EH (cell line): ENCODE measurements at places on chromosomes 12 and 14.
A peak's percentile ranks its signal among the peaks of the same experiment; 100 is the strongest.

DNA sequence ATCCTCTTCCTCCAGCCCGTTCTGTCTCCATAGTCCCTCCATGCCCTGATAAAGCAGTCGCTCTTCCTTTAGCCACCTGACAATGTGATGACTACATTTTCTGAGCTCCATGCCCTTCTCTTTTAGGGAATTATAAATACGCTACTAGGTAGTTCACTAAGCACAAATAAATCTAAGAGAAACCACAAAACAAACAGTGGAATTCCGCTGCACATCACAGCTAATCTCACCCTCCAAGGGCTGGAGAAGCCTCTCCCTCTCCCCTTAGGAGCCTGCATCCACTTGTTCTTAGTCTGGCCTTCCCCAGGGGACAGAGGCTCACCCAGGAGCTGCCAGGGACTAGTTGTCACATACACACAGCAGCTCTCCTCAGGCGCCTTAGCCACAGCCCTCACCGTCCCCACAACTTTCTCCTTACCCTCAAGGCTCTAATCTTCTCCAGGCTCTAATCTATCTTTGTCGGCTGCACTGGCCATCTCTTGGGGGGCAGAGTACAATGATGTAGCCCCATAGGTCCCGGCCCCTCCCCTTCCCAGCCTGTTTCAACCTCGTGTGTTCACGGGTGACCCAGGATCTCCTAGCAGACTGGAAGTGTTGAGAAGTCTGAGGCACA is 55.9 kb upstream of the GPR68 start:
- DNase-seq: no peak

GRCh38 chr12:66321435-66321834 is 19.1 kb downstream of the HELB start:
- no peak for DNase-seq

DNA sequence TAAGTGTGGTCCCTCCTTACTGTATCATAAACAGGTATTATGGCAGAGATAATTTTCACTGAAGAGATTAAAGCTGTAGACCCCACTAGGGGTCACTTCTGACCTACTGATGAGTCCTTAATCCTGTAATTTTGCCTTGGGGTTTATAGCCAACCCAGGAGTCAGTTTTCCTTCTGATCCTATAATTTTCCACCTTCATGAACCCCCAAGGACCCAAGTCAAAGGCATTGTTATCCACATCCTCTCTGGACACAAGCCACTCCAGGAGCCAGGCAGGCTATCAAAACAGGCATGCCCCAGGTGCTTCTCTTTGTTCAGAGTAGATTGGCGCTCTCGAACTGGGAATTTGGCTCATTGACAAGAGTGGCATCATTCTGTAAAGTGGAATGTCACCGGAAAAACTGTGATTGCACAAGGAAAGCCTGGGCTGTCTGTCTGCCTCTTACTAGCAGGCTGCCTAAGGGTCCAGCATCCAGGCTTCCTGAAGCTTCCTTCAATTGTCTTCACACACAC is 1523.2 kb upstream of the FLRT2 start:
- DNase-seq: no peak

GRCh38 chr12:32253154-32253790 is 146.1 kb upstream of the FGD4 start:
- DNase-seq: no peak

DNA sequence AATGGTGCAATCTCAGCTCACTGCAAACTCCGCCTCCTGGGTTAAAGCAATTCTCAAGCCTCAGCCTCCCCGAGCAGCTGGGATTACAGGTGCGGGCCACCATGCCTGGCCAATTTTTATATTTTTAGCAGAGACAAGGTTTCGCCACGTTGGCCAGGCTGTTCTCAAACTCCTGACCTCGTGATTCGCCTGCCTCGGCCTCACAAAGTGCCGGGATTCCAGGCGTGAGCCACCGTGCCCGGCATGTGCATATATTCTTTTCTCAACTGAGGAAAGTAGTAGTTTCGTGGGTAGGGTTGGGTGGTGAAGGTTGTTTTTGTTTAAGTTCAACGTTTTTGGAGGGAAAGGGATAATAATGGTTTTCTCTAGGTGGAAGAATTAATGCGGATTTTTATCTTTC is 94.2 kb upstream of the CEP83 start:
- no peak for DNase-seq

DNA sequence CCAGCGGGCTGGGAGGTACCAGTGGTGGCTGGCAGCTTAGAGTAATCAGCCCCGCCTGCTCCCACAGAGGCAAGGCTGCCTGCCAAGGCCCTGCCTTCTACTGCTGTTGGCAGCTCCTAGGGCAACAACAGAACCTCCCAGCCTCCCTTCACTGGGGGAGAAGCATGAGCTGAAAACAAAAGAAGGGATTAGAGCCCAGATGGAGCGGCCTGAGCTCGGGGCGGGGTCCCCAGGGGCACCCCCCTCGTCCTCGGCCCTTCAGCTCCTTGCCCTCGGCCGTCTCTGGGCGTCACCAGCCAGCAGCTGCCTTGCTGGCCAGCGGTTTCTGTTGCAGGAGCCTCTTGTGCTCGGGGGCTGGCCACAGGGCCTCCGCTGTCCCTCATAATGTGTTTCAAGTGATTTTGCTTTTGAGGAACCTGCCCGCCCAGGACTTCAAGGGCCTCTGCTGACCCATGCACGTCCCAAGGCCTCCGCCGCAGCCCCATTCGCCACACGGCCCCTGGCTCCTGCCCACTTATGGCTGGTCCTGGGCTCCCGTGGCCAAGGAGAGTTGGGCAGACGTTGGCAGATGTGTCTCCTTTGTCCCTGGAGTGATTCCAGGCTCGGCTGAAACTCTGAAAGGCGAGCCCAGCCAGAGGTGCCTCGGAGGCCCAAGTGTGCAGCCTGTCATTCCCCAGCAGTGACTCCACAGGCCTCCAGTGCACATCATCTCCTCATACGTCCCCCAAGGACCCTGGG is 49.7 kb downstream of the PSMA6 start:
- peak; percentile 89 for DNase-seq

- DNase-seq: no peak
Observed at GRCh38 chr14:88791252-88791621, 1.5 kb downstream of the EML5 start.

DNA sequence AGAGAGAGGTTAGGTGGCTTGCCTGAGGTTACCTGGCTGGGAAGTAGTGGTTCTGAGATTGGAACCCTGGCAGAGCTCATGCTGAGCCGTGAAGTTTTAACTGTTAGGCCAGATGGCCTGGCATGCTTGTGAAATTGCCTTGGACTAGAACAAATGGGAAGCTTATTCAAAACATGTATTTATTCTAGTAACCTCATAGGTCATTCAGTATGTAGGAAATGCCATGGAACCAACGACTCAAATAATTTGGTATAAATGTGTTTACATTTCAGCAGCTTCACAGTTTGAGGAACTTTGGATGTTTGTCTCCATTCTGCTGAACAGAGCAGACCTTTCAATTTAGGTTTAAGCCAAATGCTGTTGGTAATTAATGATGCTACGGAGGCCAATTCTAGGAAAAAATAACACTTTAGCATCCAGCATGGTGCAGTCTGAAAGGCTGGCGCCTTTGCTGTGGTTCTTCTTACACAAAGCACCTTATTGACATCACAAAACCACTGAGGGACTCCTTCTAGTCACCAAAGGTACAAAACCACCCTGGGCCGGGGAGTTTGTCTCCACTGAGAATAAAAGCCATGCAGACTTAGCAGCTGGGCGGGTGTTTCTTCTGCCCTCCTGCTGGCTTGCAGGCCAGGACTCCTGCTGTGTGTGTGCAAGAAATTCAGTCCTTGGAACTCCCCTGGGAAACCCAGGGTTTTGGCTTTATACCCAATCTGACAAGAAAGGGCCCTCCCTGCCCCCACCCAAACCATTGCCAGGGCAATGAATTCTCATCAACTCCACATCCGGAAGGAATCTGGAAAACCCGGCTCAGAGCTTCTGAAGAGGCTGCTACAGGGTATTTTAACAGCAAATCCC is 64.2 kb downstream of the ELK3 start:
- peak; percentile 74 for DNase-seq

DNA sequence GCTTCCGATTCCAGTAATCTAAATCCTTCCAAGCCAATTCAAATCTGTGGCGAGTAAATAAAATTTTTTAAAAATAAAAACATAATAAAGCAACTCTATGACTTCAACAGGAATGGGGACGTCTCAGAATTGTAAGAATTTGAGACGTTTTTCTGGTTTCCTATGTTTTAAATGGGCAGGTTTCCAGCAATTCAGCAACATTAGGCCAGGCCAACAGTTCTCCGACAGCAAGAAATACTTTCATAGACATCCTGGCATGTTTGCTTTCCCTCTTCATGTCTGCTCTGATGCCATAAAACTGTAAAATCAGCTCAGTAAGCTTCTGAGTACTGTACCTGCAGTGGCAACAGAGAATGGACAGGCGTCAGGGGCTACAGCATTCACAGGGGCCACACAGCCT is 35.8 kb upstream of the DICER1 start:
- no peak for DNase-seq

DNA sequence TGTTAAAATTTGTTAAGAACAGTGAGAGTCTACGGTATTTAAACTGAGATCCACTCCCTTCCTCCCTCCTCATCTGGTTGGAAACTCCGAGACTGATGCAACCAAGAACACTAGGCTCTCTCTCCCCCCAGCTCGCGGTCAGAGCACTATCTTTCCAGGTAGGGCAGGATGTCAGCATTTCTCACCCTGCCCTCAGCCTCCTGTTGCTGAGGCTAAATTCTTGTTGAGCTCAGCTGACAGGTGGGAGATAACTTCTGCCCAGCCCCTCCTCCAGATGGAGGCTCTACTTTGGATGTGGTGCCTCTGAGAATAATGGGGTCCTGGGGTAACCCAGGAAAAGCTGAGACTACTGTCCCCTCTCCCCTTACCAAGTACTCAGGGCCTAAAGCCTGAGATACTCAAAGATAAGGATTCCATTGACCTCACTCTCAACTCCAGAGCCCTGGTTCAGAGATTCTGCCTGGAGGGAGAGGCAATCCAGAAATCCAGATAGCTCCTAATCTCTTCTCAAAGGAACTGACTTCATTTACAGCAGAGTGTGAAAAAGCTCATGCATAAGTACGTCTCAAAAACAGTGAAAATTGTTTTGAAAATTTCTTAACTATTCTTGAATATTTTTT is 110.1 kb downstream of the EML5 start:
- DNase-seq: no peak

GRCh38 chr12:123989168-123989567 is 16.2 kb downstream of the ZNF664 start:
- DNase-seq: no peak

- DNase-seq: no peak
Observed at GRCh38 chr14:43887523-43887922, 619.6 kb downstream of the FSCB start.

DNA sequence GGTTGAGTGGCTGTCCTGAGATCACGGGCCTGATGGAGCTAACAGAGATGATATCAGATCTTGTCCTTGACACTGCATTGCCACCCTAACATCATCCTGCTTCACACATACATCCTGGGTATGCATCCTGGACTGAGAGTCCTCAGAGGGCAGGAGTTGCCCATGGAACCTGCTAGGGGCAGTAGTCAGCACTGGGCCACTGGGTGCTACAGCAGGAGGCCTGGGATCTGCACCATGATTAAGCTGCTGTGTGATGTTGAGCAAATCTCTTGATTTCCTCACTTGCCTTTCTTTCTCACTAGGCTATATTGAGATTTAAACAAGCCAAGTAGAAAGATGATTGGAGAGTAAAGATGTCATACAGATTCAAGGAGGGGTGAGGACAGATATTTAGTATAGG is 22.1 kb upstream of the EIF4B start:
- DNase-seq: peak; percentile 38

GRCh38 chr12:52050116-52050757 is 1.0 kb upstream of the NR4A1 start:
- no peak for DNase-seq

GRCh38 chr14:78346747-78347146 is 176.6 kb downstream of the NRXN3 start:
- no peak for DNase-seq

- DNase-seq: no peak
Observed at GRCh38 chr12:94318181-94318580, 141.5 kb downstream of the CEP83 start.

- DNase-seq: no peak
Observed at GRCh38 chr12:87667378-87667777, 361.8 kb downstream of the C12orf50 start.

DNA sequence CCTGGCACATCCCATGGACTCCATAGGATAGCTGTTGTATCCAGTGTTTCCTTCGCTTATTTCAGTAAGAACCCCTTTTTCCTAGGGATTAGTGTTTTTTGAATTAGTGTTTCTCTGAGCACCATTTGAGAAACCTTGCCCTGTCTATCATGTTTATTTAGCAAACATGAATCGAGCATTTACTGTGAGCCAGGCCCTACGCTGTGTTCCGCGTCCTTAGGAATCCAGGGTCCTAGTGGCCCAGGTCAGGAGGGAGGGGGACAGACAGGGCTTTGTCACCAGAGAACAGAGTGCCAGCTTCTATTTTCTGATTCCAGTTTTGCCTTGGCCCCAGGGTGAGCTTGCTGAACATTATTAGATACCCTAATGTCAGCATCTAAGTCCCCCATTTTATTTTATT is 2.5 kb downstream of the TEAD4 start:
- no peak for DNase-seq

DNA sequence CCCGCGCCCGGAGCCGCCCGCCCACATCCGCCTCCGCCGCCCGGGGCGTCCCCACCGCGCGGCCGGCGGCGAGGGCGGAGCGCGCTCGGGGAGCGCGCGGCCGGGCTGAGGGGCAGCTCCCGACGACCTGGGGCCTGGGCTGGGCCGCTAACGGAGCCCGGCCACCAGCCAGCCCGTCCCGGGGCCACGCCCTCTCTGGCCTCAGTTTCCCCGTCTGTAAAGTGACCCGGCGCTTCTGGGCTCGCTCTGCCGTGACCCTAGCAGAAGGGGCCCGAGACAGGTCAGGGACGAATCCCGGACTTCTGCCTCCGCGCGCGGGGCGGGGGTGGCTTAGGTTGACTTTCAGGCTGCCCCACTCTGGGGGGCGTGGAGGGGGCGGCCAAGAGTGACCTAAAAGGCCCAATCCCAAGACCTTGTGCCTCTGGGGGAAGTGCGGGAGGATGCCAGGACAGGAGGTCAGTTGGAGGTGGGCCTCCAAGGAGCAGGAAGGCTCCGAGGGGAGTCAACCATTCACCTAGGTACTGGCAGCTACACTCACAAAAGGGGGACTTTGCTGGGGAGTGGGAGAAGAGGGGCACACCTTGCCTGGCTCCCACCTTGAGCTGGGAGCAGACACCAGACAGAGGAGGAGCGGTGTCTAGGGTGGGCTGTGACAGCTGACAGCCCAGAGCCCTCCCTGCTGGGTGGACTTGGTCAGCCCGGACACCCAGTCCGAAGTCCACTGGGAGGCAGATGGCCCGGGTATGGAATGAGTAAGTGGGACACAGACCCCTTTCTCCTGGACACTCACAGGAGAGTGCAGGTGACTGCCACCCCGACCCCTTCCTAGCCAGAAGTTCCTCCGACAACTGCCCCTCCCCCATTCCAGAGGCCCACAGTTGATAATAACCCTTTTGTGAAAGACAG is 486 bp upstream of the AKT1 start:
- peak; percentile 64 for DNase-seq

GRCh38 chr12:93173178-93173957 is 204.4 kb upstream of the NUDT4 start:
- peak; percentile 64 for DNase-seq

- DNase-seq: no peak
Observed at GRCh38 chr14:20615996-20616395, 24.8 kb upstream of the RNASE12 start.

- peak; percentile 75 for DNase-seq
Observed at GRCh38 chr12:57272337-57273151, 21.6 kb upstream of the STAC3 start.
